ENCODE measurements at places on chromosomes 2 and 18.

GRCh38 chr2:108193251-108193650 is 46.5 kb upstream of the SULT1C3 start:
- DNase-seq = no peak

DNA sequence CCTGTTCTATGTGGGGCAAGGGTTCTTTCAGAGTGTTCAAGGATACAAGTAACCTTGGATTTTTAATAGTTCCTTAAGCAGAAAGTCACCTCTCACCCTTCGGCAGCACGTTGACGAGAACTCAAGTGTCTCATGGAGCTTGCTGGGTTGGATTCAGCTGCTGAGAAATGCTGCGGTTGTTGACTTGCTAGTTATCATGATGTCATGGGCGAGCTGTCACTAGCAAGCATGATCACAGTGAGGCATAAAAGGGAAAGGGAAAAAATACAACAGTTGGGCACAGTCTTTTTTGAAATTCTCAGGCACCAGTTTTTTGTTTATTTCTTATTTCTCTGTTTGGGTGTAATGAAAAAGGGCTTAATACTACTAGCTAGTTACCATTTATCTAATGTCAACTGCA is 53.2 kb downstream of the ADCYAP1 start:
- DNase-seq = no peak

GRCh38 chr18:61635901-61636528 is 256.8 kb downstream of the RNF152 start:
- DNase-seq = no peak

DNA sequence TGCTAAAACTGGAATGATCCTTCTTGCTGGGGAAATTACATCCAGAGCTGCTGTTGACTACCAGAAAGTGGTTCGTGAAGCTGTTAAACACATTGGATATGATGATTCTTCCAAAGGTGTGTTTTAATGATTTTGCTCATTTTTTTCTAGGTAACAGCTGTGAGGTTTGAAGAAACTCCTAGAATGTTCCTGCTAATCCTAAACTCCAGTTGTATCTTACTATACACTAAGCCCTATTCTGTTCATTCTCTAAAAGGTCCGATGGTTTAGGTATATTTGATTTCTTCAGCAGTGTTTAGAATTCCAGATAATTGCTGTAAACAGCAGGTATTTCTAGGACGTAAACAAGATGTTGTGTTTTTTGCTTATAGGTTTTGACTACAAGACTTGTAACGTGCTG is 2.3 kb downstream of the MAT2A start:
- no peak for DNase-seq

- DNase-seq = no peak
These were observed 117.3 kb upstream of the SERPINE2 start for GRCh38 chr2:224156436-224156835.

- DNase-seq = no peak
These were observed 5.9 kb downstream of the NEUROD1 start for GRCh38 chr2:181674461-181674860.

GRCh38 chr2:163802284-163802683 is 66.5 kb upstream of the FIGN start:
- DNase-seq = no peak

GRCh38 chr2:224195925-224196571 is 157.0 kb upstream of the SERPINE2 start:
- DNase-seq = no peak

DNA sequence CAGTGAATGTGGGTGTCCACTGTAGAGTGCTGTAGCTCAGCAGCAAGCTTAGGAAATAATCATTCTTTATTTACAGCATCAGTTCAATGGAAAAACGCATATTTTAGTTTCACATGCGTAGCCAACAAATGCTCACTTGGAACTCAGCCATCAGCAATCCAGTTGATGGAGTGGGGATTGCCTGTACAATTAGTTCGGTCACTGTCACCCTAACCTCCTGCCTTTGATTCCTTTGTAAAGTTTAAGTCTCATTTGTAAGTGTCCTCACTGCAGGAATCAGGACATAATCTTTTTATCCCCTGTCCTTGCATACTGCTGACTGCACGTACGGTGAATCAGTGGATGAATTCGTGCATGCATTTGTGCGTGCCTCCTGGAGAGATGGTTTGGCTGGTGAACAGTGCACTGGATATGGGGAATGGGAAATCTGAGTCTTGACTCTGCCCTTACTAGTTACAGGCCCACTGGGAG is 55.9 kb downstream of the RAB31 start:
- DNase-seq = no peak

- DNase-seq = no peak
These were observed 34.9 kb downstream of the FAM168B start for GRCh38 chr2:131058214-131058843.

- DNase-seq = no peak
These were observed 160.8 kb downstream of the KLHL29 start for GRCh38 chr2:23545811-23546210.

DNA sequence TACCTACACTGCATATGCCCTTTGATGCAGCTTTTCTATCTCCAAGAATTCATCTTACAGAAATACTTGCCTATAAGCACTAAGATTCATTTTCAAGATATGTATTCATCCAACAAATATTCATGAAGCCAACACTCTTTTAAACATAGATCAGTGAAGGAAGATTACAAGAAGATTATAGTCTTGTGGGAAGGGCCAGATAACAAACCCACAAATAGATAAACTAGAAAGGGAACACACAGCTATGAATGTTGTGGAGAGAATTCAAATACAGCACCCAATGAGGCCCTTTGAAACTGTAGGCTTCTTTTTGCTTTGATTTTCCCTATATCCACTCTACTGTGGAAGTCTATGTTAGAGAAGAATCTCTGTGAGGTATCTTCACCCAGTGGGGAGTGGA is 186.7 kb upstream of the RBMS1 start:
- DNase-seq = no peak

DNA sequence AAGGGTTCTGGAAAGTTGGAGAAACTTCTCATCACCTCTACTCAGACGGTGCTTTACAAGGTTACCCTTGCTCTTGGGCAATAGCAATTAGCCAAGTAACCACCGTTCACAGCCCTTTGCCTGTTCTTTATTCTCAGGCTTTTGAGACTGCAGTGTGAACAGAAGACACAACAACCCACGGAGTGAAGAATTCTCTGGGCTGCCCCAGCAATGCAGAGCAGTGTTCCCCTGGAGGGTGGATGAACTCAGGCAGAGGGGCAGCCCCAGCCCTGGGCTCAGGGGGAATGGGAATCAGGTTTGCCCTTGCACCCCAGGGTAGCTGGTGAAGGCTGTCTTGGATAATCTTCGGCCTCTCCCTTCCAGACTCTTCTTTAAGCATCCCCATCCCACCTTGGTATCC is 69.1 kb downstream of the MCFD2 start:
- DNase-seq = no peak

GRCh38 chr2:225637259-225637658 is 237.7 kb downstream of the NYAP2 start:
- DNase-seq = no peak

DNA sequence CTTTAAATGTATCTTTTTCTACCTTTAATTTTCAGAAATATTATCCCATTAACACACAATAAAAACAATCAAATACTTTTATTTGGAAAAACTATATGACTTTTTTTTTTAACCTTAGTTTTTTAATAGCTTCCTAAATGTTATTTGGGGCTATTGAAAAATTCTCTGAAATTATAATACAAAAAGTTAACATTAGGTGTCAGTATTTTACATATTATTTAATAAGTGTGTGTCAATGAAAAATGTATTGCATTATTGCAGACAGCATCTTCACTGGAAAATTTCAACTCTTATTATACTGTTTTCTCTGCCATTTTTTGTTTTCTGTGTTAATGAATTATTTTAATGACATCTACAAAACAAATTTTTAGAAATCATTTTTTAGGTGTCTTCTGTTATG is 51.1 kb upstream of the ARHGAP15 start:
- no peak for DNase-seq

- DNase-seq = no peak
These were observed 43.7 kb upstream of the SNED1 start for GRCh38 chr2:240954436-240955305.

DNA sequence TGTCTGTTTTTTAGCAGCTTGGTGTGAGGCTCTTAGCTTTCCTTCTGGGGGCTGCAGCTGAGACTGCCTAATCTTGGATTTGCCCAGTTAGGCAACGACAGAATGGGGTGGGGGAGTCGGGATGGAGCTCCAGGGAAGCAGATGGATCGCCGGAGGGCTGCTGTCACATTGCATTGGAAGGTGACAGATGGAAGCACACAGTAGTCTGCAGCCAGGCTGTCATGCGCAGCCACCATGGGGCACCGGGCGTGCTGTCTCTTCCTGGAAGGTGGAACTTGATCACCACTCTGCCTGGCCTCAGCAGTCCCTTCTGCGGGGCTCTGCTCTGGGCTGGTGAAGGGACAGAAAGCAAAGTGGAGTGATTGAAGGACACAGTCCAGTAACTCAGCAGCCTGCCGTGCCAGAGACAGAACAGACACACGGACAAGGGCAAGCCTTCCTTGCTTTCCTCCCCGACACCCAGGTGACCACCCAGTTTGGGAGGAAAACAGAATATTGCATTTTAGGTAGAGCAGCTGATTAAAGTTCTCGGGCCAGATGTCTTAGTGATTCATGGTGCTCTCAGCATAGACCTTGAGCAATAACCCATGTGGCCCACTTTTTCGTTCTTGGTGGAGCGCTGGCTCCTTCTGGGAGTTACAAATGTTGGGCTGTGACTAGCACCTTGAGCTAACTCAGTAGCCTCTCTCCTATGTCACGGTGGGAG is 40.9 kb downstream of the RNF144A start:
- DNase-seq = no peak

DNA sequence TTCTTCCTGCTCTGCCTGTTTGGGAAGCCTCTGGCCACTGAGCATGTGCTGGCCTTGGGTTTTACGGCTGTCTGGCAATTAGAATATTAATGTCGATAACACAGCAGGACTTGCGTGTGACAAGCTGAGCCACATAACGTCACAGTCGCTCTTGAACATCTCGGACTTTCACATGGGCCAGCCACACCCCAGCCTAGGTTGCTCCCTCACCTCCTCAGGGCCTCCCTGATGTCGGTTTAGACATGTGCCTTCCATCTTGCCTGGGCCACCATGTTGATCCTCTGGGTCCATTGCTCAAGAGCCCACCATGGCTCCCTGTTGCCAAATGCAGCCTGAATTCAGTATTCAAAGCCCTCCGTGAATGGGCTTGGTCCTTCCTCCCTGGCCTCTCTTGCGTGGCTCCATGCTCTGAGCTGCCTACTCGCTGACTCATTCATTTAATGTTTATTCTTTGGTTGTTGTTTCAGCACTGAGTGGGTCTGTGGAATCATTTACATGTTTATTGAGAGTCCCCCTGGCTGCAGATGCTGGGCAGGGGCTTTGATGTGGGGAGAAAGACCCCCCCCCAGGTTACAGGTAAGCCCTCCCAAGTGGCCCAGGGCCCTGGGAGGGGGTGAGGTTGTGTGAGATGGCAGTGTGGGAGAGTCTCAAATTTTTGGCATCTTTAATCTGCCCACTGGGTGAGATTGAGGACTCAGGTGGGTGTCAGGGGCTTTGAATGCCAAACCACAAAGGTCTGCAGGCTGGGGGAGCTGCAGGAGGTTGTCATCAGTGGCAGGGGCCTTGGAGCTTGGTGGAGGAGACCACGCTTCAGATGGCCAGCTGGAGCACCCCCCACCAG is 62.0 kb downstream of the ODC1 start:
- DNase-seq = no peak

GRCh38 chr2:231323316-231323715 is 72.2 kb upstream of the B3GNT7 start:
- DNase-seq = no peak

DNA sequence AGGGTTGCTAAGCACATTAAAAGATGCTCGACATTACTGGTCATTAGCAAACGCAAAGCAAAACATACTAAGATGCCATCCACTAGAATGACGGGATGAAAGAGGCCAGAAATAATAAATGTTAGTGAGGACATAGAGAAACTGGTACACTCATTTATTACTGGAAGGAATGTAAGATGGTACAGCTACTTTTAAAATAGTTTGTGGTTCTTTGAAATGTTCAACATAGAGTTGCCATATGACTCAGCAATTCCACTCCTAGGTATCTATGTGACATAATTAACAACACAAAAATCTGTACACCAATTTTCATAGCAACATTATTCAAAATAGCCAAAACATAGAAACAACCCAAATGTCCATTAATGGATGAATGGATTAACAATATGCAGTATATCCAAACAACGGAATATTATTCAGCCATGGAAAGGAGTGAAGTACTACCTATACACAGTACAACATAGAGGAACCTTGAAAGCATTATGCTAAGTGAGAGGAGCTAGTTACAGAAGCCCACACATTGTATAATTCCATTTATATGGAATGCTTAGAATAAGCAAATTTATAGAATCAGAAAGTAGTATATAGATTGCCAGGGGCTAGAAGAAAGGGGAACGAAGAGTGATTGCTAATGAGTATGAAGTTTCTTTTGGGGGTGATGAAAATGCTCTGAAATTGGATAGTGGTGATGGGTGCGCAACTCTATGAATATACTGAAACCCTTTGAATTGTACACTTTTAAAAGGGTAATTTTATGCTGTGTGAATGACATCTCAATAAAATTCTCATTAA is 61.9 kb upstream of the IL1R1 start:
- no peak for DNase-seq

GRCh38 chr2:12587228-12587627 is 129.5 kb upstream of the TRIB2 start:
- no peak for DNase-seq

DNA sequence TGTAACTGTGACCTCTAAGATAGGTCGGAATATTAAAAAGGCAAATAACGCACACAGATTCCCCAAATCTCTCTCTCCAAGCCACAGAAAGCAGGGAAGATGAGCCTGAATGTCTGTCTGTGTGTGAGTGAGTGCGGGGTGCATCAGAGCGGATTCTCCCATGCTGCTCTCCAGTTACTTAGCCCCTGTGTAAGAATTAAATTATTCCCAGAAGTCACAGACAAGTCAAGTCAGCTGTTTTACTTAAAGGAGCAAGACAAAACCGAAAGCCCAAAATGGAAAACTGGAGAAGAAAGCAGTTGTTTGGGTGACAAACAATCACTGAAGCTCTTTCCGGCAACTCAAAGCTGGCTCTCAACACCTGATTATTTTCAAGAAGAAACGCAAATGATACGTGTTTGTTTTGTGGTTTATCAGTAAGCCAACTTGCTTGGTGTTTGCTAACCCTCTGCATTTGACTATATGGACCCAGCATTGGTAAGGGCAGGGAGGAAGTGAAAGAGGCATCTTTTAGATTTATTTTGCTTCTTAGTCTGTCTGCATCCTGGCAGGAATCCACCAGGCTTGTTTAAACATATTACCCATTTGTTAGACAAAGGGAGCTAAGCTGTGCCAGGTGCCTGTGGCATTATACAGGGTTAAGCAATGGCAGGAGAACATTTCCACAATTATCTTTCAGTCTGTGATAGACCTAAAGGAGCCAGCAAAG is 121.5 kb upstream of the CREB1 start:
- DNase-seq = no peak

DNA sequence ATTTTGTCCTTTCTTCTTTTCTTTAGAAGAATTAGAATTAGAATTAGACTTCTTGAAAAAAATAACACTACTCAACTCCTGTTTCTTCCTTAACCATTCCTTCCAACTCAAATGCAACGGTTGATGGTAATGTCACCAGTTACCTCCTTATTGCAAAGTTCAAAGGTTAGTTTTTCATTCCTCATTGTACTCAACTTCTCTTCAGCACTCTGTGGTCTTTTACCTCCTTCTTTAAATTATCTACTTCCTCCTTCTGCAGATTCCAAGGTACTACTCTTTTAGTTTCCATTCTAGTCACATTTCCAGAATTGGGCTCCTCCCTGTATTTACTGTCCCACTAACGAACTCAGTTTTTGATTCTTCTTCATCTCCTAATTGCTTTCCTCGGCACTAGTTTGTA is 700.7 kb downstream of the SATB2 start:
- DNase-seq = no peak

GRCh38 chr2:40914666-40915065 is 462.8 kb upstream of the SLC8A1 start:
- DNase-seq = no peak

GRCh38 chr2:88933980-88934379 is 242.5 kb downstream of the RPIA start:
- DNase-seq = no peak

All from central memory CD8-positive, alpha-beta T cell (primary cell).